Hindlimb muscle (tissue), 1 donor: ENCODE measurements at places on chromosomes 12 and 14. TPM values are rescaled to one million over a fixed set of nuclear protein-coding genes. Genes with fewer than 3 reads are reported as not detected.

GRCh38 chr14:94305620-94306019 is 12.6 kb upstream of the SERPINA10 start:
- DNase-seq: no peak

DNA sequence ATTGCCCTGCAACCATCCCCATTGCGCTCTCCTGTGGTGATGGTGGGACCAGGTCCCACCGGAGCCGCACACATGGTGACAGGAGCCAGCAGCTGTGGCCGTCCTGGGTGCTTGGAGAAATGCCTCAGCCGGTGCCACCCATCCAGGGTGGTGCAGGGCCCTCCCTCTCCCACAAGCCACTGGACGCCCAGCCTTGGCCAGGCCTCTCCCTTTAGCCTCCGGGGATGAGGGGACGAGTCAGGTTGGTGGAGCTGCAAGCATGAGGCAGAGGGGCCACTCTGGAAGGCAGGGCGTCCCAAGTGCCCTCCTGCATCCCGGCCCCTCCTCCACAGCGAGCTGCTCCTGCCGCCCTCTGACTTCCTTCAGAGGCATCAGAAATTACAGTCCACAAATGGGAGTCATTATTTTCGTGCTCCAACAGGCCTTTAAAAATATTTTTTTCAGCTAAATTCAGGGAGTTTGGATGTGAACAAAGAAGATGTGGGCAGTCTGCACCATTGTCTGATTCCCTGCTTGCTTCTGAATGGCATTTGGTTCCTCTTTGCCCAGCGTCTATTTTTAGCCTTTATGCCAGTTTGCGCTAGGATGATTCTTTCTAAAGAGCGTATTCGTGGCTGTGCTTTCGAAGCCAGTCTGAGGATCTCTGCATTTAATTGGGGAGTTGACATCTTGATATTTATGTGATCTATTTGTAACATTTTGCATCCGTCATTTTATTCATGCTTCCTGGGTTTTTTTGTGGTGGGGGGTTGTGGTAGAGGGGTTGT is 189.4 kb downstream of the ADGRD1 start:
- no peak for DNase-seq

- DNase-seq: peak; percentile 32
Observed at GRCh38 chr12:54229624-54230212, 40.9 kb upstream of the SMUG1 start.

- no peak for DNase-seq
Observed at GRCh38 chr12:124504273-124505000, 63.0 kb downstream of the NCOR2 start.

DNA sequence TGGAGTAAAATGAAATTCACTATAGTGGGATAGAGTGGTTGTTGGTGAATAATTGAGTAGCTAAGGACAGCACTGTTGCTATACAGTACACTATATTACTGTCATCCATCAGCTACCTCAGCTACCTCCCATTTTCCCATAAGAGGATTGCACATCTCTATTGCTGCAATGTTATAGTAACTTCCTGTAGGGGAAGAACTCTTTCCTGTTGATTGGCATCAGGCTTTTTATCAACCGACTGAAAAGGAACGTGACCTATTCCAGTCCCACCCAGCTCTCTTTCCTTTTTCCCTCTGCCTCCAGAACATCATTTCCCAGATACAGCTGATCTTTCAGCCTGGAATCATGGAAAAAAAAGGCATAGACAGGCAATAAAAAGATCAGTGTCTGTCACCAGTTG is 117.4 kb downstream of the ADAMTS20 start:
- DNase-seq: no peak

GRCh38 chr14:35257809-35258208 is 34.4 kb upstream of the PSMA6 start:
- no peak for DNase-seq

DNA sequence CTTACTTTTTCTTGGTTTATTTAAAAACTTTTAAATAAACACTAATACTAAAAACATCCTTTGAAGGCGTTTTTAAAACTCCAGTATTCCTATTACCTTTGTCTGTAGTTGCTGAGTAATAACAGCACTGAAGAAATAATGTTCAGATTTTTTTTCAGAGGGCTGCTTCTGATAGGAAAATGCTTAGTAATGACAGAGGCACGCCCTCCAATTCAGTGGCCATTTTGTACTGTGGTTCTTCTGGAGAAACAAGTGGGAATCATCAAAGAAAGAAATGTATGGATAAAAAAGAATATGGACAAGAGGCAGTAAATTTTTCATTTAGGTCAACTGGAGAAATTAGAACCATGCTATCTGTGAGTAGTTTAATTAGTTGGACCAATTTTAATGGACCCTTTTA is 13.6 kb downstream of the VEZT start:
- DNase-seq: no peak

Gene MYO1H
- 0.25 TPM for polyA plus RNA-seq

DNA sequence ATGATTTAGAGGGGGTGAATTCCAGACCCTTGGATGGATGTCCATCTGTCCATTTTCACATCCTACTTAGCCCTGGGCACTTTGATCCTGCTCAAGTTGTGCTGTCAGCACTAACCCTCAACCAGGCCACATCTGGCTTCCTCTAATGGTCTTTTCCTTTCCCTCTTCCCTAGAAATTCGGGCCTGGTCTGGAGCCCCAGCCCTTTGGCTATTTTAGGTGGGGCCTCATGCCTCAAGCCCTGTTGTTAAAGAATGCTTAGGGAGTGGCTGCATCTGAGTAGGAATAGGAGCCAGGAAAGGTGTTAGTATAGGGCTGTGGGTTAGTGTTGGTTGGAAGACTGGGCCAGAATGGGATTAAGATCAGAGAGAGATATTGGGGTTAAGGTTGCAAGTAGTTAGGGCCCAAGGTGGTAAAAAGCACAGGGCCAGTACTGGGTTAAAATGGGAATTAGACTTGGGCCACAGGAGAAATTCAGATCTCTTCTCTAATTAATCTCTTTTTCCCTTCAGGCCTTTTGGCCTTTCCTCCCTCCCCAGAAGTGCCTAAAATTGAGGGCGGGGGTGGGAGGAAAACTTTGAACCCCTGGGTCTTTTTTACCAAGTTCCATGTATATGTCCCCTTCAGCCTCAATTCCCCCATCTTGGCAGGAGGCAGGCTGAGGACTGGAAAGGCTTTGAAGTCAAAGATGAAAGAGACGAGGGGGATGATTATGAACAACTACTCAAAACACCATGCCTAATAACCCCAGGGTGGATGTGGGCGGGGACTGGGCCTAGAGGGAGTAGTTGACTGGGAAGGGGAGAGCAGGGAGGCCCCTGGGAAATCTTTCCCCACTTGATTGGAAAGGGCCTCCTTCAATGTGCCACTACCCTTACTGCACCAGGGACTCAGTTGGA is 4.0 kb upstream of the ZNF385A start:
- no peak for DNase-seq

Gene BRAP
- 13.9 TPM for polyA plus RNA-seq

GRCh38 chr12:70982991-70983390 is 62.5 kb upstream of the PTPRR start:
- no peak for DNase-seq

Gene LRTM2
- 0.31 TPM for polyA plus RNA-seq

Gene DLK1
- 2,891 TPM for polyA plus RNA-seq

Gene CD163
- 25.1 TPM for polyA plus RNA-seq

DNA sequence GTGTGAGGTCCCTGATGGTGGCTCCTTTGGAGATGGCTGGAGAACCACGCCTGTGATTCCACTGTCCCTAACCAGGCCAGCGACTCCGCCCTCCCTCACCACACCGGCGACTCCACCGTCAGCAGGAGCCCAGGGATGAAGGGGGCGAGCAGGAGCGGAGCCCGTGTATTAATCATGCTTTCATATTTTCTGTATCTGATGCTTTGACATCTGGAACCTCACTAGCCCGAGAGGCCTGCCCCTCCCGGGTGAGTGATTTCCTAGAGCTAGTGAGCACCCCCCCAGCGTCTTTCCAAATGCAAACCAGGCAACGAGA is 69.9 kb downstream of the NOC4L start:
- DNase-seq: no peak

Gene HSP90B1
- 269 TPM for polyA plus RNA-seq

DNA sequence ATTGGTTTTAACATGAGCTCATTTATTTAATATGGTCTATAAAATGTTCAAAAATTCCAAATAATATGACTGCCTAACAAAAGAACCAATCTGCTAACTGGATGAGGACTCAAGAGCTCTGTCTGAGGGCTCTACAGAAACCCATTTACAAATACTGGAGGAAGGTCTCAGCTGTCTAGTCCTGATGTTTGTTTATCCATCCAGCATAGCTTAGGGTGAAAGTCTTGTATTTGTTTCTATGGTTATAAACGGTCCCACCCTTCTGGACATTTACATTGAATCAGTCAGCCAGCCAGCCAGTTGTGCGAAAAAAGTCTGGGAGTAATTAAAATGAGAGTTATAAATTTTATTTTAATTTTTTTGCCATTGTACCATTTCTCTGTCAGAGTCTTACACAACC is 220.7 kb downstream of the BMP4 start:
- DNase-seq: no peak

DNA sequence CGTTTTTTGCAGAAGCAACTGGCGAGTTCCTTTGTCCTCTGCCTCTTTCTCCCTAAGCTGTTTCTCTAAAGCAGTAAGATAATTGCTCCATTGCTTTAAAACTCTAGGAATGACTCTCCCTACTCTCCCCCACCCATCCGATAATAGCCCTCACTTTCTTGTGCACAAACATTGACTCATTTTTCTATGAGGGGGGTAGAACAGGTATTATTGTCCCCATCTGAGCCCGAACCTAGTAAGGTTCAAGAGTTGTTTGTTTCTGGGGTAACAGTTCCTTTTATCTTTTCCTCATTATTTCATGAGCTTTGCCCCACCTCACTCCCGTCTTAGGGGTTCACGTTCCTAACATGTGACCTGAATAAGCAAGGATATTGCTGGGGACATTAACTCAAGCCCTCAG is 190.6 kb downstream of the EMP1 start:
- no peak for DNase-seq

Gene C3AR1
- polyA plus RNA-seq: 7.6 TPM

DNA sequence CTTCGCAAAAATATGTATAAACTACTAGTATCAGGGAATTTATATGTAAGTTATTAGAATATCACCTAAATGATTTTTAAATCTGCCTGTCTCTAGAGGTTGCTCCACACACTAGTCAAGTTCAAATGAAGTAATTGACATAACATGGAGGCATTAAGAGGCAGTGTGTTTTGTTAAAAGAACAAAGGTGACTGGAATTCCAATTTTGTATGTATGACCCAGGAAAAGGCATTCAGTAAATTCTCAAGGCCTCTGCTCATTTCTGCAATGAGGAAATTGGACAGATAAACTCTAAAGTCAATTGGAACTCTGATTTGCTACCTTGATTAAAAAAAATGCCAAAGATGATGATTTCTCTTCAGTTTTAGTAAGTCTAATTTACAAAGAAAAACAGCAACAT is 117.1 kb downstream of the NAV3 start:
- DNase-seq: no peak

Gene STXBP6
- polyA plus RNA-seq: 24.9 TPM

DNA sequence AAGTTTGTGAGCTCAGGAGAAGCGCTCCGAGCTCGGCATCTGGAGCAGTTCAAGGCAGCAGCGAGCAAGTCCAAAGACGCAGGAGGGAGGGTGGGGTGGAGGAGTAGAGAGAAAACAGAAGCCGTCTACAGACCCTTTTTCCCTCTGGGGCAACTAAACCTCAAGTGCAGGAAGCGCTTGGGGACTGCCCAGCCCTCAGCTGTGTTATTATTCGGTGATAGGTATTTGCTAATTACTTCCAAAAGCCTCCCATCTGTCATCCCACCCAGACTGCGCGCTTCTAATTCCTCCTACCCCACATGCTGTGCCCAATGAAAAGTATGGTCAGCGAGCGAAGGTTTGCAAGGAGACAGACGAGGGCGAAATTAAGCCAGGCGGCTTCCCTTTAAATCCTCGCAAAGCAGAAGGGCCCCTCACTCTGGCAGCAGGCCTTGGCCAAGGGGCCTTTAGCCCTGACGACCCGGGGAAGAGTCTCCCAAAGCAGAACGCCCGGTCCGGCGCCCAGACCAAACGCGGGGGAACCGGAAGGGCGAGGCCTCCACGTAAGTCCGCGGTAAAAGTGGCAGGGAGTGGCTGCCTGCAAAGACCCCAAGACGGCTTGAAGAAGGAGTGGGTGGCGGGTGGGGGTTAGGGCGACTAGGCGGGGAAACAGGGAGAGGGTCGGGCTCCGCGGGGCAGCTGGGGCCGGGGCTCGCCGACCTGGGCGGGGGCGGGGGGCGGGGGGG is 507 bp upstream of the CD9 start:
- no peak for DNase-seq

GRCh38 chr12:88544991-88545980 is 35.0 kb downstream of the KITLG start:
- no peak for DNase-seq

GRCh38 chr14:47278233-47278842 is 397.1 kb downstream of the MDGA2 start:
- peak; percentile 21 for DNase-seq

Gene HOXC10
- 57.9 TPM for polyA plus RNA-seq

Gene TAS2R13
- polyA plus RNA-seq: not detected

- no peak for DNase-seq
Observed at GRCh38 chr14:68527329-68527851, 265.5 kb downstream of the ZFP36L1 start.

- DNase-seq: no peak
Observed at GRCh38 chr12:50799908-50800307, 36.0 kb downstream of the ATF1 start.

GRCh38 chr12:52378091-52378490 is 7.4 kb downstream of the KRT84 start:
- DNase-seq: no peak

- no peak for DNase-seq
Observed at GRCh38 chr12:131494741-131495524, 216.0 kb upstream of the SFSWAP start.

DNA sequence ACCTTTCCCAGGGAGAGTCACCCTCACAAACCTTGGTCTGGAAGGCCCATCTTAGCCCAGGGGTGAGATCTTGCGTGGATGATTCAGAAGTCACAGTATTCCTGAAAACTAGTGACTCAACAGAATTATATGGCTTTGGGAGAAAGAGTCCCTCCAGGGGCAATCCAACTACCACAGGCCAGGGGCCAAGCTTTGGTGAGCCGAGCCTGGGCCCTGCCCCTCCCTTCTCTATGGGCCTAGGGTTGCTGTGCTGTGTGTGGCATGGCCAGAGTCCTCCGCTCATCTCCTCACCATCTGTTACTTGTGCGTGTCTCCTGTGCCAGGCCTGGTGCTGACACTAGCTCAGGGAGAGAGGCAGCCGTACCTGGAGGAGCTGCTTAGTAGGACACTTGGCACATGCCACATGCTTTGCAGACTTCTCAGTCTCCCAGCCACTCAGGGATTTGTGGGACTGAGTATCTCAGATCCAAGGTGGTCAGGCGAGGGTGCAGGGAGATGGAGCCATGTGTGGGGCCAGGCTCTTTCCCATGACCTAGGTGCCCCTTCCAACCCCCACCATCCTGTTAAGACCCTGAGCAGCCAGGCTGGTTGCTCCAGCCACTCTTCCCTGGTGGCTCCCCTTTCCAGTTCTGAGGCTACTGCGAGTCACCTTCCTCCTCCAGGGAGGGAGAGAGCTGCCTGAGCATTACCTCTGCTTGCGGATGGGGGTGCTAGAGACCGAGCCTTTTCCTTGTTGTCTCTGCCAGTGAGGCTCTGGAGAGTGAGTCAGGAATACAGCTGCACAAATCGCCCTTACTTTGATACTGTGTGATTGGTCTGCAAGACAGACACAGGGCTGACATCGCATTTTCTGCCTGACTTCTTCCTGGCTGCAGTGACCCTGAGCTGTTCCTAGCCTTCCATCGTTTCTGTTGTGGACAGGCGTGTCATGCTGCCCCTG is 94.1 kb downstream of the SLC25A47 start:
- DNase-seq: peak; percentile 63
